ENCODE measurements at places on chromosomes 1 and 21.

DNA sequence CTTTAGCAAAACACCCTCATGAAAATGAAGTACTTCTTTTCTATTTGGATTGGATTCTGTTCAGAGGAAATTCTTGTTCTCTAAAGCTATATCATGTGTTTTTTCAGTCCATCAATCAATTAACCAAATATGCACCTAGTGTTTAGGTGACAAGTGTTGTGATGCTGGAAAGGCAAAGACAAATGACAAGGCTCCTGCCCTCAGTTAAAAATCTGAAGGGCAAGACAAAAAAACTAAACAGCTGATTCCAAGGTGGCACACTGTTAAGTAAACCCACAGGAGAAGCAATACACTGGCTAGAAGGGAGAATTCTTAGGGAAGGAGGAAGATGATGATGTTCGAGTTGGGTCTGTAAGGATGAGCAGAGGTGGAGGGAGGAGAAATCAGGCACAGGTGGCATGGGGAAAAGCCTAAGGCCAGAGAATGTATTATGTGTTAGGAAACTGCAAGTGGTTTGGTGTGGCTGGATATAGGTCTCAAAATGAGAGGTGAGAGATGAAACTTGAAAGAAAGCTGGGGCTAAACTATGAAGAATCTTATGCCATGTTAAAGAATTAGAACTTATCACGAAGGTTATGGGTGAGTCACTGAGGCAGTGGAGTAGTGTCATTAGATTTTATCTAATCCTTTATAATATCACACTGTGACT lies 51.8 kb upstream of the GFI1 start:
- DNase-seq, result no peak

- DNase-seq, result no peak
Measured at GRCh38 chr1:156742017-156742416, 1.1 kb upstream of the MRPL24 start.

- no peak for DNase-seq
Measured at GRCh38 chr1:90417126-90417525, 300.0 kb downstream of the BARHL2 start.

GRCh38 chr1:239274242-239274830 lies 112.0 kb upstream of the CHRM3 start:
- no peak for DNase-seq

GRCh38 chr1:116916533-116917445 lies 7.1 kb downstream of the PTGFRN start:
- DNase-seq, result no peak

DNA sequence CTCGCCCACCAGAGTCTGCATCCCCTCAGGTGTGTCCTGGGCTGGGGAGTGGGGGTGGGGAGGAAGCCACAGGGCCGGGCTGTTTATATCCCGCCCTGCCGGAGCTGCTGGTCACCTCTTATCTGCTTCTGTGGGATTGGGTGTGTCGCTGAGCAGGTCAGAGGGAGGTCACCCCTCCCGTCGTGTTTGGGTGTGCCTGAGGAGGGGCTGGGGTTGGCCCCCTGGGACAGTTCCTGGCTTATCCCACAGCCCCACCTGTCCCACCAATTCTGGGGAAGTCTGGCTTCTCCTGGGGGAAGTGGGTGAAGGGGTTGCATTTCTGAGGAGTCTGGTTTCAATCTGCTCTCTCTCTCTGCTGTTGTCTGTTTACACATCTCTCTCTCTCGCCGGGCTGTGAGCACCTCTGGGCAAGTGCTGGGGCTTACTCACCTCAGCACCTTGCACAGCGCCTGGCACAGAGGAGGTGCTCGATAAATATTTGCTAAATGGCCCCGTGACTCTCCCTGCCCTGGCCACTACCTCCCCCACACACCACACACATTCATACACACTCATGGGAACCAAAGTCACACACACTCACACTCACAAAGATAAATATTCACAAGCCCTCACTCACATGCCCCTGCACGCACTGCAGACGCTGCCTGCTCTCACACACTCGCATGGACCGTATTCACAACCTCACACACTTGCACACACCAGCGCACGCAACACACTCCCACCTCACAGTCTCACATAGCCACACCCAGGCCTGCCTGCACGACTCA lies 8.3 kb downstream of the ELF3 start:
- no peak for DNase-seq

DNA sequence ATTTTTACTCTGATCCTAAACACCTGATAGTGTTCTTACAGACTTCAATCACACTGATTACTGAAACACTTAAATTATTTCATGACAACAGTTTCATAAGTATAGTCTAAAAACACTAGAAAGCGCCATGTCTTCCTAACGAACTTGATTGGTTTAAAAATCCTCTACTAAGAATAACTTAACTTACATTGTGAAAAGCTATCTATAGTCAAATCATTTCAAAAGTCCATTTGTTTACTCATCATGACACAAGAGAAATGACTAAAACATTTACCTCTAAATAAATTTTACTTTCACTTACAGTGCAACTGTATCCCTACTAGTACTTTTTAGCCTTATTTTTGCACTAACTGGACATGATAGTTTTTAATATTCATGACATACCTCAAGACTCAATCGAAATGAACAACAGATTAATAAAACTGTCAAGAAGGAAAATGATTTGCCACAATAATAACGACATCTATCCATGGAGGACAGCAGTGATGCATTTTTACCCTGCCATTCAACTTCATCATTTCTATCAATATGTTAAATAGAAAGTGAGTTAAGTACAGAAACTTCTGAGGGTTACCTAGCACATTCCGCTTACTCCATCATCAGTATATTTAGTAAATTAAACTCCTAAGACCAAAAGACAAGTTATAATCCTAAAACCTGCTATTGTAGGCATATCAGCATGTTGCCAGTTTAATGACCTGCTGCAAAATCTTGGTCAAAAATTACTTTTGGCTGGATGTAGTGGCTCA lies 38.4 kb downstream of the AHCTF1 start:
- DNase-seq, result no peak

- DNase-seq, result no peak
Measured at GRCh38 chr21:45387506-45387905, 17.5 kb upstream of the COL18A1 start.

GRCh38 chr21:26115899-26116298 lies 54.7 kb downstream of the APP start:
- no peak for DNase-seq

DNA sequence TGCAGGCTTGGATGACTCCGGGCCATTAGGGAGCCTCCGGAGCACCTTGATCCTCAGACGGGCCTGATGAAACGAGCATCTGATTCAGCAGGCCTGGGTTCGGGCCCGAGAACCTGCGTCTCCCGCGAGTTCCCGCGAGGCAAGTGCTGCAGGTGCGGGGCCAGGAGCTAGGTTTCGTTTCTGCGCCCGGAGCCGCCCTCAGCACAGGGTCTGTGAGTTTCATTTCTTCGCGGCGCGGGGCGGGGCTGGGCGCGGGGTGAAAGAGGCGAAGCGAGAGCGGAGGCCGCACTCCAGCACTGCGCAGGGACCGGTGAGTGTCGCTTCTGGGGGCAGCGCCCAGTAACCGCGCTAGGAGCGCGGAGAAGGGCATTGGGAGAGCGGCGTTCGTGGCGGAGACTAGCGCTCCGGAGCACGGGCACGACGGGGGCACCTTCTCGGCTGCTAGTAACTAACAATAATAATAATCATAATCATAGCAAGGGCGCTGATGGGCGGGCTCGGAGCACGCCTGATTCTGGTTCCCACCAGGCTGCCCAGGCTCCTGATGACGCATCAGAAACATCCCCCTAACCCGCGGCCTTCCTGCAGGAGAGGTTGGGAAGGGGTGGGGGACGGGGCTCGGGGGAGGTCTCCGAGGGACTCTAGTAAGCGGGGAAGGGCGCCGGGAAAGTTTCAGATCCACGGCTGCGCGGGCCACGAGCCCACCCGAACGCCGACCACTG lies at the start of gene MX1:
Gene MX1, plus strand, starts transcription at position 286 of the 722 bp plus-strand sequence. CDS start 5,832 bp downstream, outside the sequence.
- peak; percentile 5 for DNase-seq

- no peak for DNase-seq
Measured at GRCh38 chr1:215857317-215857716, 290.2 kb downstream of the KCTD3 start.

DNA sequence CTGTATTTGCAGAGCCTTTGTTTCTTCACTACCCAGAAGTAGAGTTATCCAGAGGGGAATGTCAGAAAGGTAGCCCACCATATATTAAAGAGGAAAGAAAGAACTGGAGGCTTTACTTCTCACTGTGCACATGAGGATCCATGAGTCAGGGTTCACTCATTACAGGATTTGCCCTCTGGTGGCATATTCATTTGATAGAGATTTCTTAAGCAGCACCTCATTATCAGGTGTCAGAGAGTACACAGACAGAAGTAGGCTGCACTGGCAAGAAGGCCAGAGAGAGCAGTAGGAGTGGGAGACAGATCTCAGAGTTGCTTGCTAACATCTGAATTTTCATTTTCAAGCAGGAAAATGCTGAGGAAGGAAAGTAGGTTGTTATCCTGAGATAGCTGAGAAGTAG lies 123.8 kb downstream of the PIK3R3 start:
- no peak for DNase-seq

DNA sequence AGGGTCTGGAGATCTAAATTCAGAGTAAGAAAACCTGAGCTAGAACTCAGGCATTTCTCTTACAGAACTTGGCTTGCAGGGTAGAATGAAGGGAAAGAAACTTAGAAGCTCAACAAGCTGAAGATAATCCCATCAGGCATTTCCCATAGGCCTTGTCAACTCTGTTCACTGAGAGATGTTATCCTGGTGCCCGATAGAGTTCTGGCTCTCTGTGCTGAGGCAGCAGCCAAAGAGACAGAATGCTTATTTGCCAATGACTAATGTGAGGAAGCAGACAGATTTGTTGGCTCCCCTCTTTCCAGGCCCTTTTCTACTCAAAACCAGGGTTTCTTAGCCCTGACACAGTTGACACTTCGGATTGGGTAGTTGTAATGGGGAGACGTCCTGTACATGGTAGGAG lies 22.3 kb upstream of the TRIM45 start:
- DNase-seq, result no peak

DNA sequence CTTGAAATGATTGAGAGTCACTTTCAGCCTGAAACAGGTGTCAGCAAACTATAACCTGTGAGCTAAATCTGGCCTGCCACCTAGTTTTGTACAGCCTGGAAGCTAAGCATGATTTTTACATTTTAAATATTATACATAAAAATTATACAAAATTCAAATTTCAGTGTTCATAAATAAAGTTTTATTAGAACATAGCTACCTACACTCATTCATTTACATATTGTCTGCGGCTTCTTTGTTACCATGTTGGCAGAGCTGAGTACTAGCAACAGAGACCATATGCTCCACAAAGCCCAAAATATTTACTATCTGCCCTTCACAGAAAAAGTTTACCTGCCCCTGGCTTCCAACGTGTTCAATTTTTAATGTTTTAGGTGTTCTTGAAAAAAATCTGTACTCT lies 8.0 kb upstream of the C1orf162 start:
- DNase-seq, result no peak

GRCh38 chr1:170885551-170885950 lies 49.8 kb upstream of the MROH9 start:
- DNase-seq, result no peak

DNA sequence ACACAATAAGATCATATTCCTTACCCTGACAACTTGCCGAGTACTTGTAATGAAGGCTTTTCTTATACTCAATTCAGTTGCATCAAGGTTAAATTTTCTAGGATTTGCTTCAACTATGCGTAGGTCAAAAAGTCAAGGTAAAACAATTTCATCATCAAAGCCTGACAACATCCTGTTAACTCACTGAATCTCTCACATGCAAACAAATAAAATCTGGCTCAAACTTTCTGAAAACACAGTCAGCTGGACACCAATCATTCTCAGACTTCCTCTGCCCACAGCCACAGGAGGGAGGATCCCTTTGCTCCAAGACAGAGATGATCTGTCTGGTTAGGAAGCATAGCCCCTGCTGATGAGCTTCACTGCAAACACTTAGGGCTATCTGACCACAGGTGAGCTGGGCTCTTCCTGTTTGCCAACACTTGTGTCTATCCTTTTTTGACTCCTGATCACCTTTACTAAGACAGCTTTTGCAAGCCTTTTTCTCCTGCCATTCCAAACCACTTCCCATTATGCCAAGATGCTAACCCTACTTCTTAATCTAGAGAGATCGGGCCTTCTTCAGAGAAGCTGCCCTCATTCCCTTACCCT lies 20.0 kb downstream of the STX6 start:
- DNase-seq, result no peak

- no peak for DNase-seq
Measured at GRCh38 chr1:9127395-9128165, 1.3 kb downstream of the GPR157 start.

DNA sequence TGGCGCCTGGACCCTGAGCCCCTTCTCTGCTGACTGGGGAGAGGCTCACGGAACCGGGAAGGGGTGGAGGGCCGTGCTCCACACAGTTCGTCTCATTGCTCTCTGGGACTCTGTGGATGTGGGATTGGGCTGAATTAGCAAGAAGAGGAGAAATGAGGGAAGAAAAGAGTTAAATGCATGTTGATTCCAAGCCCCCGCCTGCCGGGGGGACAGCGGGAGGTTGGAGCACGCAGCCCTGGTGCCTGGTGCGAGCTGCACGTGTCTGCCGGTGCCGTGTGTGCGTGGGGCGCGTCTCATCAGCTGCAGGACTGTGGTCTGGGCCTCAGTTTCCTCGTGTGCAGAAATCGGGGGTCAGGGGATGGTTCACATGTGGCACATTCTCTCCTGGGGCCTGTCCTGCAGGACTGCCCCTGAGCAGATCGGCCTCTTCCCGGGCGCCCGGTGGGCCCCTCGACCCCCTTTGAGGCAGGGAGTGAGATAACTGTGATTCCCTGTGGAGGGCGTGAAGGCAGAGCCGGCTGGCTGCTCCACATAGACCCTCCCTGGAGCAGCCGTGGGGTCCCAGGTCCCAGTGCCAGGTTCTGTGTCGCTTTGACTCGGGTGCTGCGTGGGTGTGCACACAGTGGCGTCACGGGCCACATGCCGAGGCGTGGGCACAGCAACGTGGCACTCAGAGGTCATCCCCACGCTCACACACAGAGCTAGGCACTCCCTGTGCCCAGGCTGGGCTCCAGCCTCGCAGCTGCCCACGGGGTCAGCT lies 11.4 kb downstream of the SAMD11 start:
- DNase-seq, result no peak
